ENCODE measurements at places on chromosomes 2 and 18.

GRCh38 chr2:62197011-62197924 is 1.4 kb downstream of the B3GNT2 start:
- DNase-seq, result no peak

- peak; percentile 43 for DNase-seq
These were observed 41.9 kb upstream of the PTMA start for GRCh38 chr2:231666171-231667095.

GRCh38 chr2:195671563-195671962 is 14.5 kb downstream of the SLC39A10 start:
- no peak for DNase-seq

DNA sequence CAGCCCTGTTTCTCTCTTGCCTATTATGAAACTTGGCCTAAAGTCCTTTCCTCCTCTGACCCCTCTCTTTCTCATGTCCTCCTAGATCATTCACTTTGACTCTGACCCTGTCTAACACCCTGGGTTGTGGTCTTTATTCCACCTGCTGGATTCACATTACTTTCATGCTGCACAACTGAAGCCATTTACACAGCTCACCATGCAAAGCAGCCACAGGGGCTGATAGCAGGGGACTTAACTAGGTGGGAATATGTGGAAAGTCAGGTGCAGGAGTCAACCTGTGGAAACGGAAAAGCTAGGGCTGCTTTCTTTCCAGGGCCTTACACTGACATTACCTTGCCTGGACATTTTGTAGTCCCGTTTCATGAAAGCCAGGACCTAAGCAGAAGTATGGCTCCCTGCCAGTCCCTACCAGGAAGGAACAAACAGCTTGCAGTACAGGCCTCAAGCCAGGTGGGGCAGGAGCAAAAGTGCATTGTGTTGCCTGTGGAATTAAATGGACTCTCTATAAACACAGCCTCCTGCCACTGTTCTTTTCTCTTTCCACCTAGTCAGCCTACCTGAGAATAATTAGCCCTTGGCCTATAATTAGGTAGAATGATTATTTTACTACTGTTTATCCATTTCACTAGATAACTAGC is 11.8 kb downstream of the MAPRE3 start:
- DNase-seq, result peak; percentile 90

- DNase-seq, result no peak
These were observed 112.1 kb downstream of the MBD2 start for GRCh38 chr18:54112356-54112755.

GRCh38 chr2:163155279-163155883 is 316.8 kb upstream of the KCNH7 start:
- DNase-seq, result peak; percentile 3

DNA sequence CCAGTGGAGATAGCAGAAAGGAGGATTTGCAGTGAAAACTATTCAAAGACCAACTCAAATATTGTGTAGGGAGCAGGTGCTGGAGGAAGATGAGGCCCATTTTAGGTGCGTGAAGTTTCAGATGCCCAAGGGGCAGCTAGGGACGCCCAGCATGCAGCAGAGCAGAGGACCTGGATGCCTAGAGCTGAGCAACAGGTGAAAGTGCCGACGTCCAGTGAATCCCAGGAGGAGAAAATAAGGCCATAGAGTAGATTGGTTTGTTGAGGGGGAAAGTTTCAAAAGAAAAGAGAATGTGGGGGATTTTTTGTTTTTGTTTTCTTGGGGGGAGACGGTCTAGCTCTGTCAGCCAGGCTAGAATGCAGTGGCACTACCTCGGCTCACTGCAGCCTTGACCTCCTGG is 53.1 kb downstream of the OSBPL1A start:
- no peak for DNase-seq

DNA sequence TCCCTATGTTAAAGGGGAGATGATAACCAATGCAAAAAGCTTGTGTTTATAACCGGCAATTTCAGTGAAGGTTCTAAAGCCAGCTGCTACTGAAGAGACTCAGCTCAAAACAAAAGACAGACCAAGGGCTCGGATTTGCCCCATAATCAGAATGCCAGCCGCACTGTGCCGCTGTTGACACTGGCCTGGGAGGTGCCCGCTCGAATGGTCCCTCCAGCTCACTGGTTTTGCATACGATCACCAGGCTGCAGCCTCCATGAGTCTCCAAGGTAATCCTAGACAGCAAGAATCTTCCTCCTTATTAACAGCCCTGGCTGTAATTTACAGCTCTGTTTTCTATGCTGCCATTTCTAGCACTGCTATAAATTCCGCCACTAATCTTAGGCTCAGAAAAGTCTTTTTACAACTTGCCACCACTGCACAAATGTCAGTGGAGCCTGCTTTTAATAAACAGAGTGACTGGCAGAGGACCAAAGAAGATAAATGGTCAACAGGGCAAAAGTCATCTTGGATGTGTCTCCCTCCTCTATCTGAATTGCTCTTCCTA is 155.7 kb upstream of the SH3BP4 start:
- no peak for DNase-seq

DNA sequence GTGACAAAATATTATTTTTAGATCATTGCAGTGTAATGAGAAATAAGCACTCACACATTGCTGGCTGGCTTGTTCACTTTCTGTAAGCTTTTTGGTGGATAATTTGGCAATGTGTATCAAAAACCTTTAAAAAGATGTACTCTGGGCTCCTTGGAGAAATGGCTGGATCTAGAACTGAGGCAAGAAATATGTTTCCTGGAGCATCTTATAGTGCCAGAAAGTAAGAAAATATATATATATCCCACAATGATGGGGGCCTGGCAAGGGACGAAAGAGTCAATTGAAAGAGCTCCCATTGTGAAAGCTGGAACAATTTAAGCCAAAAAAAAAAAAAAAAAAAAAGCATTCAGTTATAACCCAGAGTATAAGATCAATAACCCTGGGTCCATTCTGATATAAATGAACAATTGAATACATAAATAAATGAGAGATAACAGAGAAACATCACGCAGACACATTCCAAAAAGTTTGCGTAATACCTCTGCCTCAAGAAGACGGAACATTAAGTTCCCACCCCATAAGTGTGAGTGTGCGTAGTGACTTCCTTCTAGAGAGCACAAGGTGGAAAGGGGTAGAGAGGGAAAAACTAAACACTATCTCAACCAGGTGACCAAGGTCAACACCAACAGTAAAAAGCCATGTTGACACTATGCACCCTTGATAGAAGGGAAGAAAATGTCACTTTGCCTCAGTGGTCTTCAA is 77.5 kb downstream of the BIN1 start:
- no peak for DNase-seq

GRCh38 chr2:51027442-51027841 is 4.5 kb downstream of the NRXN1 start:
- DNase-seq, result no peak

- DNase-seq, result peak; percentile 64
These were observed 6.2 kb upstream of the TMEM87B start for GRCh38 chr2:112048887-112049286.

DNA sequence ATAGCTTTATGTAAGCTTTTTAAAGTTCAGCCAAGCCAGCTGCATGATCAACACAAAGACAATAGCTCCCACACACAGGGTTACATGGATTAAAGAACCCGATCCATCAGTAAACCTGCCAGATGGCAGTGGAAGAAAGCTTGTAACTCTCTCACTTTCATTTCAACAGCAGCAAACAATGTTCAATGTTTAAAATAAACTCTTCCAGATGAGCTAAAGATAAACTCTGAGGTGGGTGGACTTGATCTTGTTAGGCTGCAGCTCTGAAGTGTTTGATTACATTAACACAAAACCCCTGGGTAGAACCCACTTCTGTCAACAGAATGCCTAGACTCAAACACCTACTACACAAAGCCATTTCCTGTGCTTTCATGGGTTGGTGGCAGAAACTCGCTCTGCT is 13.9 kb downstream of the RDH14 start:
- DNase-seq, result no peak

GRCh38 chr2:149017116-149017985 is 21.1 kb upstream of the LYPD6B start:
- DNase-seq, result peak; percentile 69

DNA sequence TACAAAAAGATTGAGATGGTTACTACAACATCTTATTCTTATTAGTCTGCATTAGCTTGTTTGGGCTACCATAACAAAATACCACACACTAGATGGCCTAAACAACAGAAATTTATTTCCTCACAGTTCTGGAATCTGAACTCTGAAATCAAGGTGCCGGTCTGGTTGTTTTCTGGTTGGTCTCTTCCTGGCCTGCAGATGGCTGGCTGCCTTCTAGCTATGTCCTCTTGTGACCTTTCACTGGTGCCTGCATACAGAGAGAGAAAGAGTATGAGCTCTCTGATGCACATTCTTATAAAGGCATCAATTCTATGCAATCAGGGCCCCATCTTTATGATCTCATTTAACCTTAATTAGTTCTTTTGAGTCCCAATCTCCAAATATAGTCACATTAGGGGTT is 696.5 kb downstream of the TDRD15 start:
- no peak for DNase-seq

DNA sequence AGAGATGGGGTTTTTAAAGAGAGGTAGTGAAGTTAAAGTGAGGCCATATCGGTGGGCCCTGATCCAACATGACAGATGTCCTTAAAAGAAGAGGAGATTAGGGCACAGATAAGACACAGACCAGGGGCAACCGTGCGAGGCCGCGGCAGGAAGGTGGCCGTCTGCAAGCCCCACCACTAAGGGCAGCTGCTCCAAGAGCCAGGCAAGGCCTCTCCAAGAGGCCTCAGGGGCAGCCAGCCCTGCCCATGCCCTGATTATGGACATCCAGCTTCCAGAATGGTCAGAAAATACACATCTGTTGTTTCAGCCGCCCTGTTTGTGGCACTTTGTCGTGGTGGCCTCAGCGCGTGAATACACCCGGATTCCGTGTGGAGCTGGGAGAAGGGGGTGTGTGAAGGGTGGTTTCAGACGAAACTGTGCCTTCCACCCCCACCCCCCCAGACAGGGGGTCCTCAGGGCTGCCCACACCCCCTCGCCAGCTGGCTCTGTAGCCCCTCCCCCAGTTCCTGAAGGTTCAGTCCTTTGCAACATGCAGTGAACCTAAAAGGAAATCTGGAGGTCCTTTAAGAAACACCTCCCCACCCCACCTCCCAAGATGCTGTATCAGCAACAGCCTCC is 74.1 kb upstream of the SMAD7 start:
- no peak for DNase-seq

DNA sequence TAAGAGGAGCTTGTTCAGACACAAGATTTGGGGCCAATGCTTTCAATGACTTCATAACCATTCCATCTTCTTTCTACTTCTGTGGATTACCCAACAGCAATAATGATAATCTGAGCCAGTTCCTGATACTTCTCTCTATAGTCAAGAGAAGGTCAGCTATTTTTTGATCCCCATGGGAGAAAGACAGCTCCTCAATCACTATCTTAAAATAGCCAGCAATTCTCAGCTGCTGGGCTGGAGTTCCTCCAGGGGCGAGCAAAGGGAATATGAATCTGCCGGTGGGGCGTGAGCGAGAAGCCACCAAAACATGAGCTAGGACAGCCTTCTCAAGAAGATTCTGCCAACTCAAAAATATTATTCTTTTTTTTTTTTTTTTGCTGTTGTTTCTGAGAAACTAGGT is at the start of gene TMEM182:
Gene TMEM182, plus strand, starts transcription at position 269 of the 400 bp plus-strand sequence. CDS start 187 bp downstream, outside the sequence.
- no peak for DNase-seq

- no peak for DNase-seq
These were observed 36.0 kb downstream of the LONRF2 start for GRCh38 chr2:100286318-100286717.

- no peak for DNase-seq
These were observed 690.5 kb downstream of the ADCYAP1 start for GRCh38 chr18:1595195-1595594.

- peak; percentile 39 for DNase-seq
These were observed 73.9 kb upstream of the TWSG1 start for GRCh38 chr18:9260388-9261380.

Data from cerebellum (tissue), 4 donors.